ENCODE measurements at places on chromosomes 3 and 15.
A peak's percentile ranks its signal among the peaks of the same experiment; 100 is the strongest.

- DNase-seq = no peak
Measured at GRCh38 chr3:42703695-42704025, 1.1 kb upstream of the HHATL start.

DNA sequence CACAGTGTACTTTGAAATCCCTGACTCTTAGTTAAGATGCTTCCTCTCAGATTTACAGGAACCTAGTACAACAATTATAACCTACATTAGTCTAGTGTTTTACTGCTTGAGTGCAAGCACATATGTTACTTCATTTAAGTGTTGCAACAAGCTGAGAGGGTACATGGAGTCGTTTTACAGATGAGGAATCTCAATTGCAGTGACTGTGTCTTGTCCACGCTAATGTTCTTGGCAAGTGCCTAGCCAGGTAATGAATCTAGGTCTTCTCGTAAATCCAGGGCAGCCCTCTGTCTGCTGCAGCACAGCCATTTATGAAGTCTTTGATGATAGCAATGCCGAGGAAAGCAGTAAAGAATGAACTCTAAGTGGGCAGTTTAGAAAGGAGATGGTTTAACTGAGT lies 384.4 kb upstream of the ARPP21 start:
- DNase-seq = no peak

GRCh38 chr3:120039642-120040610 lies 54.3 kb downstream of the GSK3B start:
- no peak for DNase-seq

GRCh38 chr3:123139522-123139921 lies 62.2 kb upstream of the SEC22A start:
- no peak for DNase-seq

DNA sequence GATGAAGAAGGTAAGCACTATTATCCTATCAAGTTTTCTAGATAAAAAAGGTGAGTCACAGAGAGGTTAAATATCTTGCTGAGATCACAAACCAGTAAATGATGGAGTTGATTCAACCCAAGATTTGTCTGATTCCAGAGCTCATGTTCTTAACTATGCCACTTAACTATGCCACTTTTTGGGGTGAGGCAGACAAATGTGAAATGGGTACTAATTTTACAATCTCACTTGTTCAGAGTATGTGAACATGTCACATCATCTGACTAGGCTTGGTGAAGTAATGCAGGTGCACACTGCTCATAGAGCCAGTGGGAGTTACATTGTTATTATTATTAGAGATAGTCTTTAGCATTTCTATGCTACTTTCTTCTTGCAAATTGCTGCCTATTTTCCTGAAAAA lies 2.0 kb downstream of the DRD3 start:
- no peak for DNase-seq

DNA sequence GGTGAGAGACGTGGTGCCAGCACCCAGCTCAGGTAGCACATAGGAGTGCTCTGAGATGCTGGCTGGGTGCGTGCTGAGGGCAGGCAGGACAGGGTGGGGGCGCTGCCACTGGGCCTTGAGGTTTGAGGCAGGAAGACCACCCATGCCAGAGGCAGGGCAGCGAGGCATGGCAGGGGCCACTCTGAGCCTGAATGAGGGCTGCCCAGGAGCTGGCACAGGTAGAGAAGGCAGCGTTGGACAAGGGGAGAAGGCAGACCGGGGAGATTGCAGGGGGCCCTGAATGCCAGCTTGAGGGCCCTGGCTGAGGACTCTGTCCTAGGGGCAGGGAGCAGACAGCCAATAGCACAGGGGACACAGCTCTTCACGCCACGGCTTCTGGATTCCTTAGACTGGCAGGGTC lies 50.2 kb downstream of the ADAMTS7 start:
- DNase-seq = no peak

DNA sequence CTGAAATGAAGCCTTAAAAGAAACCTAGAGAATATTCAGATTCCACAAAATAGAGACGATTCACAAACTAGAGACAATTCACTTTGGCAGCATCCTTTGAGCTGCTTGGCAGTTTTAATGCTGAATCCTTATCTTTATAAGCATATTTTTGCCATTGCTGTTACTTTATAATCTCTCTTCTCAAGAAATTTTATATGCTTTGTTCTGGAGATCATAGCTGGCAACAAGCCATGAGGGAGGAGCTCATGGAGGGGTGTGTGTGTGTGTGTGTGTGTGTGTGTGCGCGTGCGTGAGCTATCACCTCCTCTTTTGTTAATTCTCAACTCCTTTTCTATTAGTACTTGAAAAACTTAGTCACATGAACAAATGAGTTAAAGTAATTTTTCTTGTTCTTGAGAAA lies 495.0 kb upstream of the RGMA start:
- DNase-seq = no peak

GRCh38 chr15:38190501-38190900 lies 62.1 kb upstream of the SPRED1 start:
- no peak for DNase-seq

- peak; percentile 61 for DNase-seq
Measured at GRCh38 chr15:56919031-56919608, 676 bp downstream of the TCF12 start.

DNA sequence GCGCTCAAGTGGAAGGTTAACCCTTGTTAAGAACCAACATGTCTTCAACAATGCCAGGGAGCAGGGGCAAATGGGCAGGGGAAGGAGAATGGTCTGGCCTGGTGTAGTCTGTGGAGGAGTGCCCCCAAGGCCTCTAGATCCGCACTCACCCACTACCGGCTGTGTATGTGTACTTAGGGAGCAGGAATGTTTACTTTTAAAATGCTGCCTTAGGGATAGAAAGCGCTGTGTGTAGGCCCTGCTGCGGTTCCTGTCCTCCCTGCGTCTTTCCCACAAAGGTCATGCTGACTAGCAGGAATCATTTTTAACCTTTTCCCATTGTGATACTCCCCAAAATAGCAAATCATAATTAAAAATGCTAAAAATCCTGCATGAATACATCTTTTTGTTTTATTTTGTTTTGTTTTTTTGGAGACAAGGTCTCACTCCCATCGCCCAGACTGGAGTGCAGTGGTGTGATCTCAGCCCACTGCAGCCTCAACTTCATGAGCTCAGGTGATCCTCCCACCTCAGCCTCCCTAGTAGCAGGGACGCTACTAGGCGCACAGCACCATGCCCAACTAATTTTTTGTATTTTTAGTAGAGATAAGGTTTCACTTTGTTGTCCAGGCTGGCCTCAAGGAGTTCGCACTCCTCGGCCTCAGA lies 35.9 kb upstream of the CEMIP start:
- no peak for DNase-seq

- no peak for DNase-seq
Measured at GRCh38 chr3:7573330-7573729, 712.4 kb downstream of the GRM7 start.

DNA sequence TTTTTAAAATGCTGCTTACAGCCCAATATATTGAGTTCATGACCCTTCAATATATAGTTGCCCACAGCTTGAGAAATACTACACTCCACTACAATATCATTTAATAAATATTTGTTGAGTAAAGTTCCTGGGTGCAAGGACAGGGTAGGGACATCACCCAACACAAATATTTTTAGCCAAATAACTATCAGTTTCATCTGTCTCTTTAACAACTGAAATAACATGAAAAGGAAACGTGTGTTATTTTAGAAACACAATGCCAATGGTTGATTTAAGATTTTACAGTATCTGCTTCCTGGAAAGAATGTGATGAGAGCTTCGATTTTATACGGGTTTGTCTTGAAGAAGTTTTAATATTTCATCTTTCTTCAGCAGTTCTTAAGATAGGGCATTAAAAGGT lies 67.7 kb upstream of the CDV3 start:
- no peak for DNase-seq

DNA sequence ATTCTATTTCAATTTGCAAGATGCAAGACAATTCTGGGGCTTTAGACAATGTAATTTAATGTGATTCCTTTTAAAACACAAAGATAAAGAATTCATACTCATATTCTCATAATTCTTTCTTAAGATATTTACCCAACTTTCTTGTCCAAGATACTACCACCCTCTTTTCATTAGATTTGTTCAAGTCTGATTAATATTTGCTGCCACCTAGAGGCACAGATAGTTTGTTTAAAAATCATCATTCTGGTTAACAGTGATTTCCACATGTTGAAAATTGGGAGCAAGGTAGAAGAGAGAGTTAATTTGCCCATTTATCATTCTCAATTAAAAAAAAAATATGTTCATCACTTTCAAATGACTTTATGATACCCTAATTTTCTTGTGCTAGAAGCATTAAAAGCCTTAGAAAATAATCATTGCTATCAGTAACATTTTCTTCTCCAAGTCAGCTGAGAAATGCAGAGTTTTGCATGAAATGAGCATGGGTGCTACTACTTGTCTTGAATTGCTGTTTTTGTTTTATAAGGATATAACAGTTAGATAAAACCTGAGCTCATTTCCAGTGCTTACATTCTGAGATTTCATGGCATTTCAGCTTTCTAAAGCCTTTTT lies 11.6 kb downstream of the TAMM41 start:
- DNase-seq = no peak

GRCh38 chr3:27715863-27716262 lies 6.3 kb downstream of the EOMES start:
- no peak for DNase-seq

DNA sequence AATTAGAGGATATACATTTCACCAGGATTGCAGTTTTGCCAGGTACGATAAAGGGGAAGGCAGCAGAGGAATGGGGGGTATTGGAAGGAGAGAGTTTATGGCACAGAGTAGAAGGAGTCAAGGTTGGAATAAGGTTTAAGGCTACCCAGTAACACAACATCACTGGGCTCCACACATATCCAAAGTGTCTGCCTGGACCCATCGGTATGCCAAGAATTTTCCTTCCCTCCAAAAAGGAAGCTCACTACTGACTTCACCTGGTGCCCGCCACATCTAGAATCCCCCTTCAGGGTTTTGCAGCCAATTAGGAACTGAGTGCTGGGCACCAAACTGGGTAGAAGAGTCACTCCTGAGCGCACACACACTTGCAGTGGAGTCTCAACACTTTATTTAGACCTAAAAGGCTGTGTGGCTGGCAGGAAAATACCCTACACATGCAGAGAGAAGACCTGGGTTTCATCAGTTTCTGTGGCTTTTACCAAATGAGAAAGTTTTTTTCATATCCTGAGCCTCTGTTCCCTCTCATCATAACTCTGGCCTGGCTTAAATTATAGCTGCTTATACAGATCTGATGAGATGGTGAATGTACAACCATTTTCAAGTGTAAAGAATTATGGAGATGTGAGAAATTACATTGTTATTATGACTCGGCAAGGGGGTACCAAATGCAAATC lies 190.8 kb upstream of the LPP start:
- DNase-seq = no peak

DNA sequence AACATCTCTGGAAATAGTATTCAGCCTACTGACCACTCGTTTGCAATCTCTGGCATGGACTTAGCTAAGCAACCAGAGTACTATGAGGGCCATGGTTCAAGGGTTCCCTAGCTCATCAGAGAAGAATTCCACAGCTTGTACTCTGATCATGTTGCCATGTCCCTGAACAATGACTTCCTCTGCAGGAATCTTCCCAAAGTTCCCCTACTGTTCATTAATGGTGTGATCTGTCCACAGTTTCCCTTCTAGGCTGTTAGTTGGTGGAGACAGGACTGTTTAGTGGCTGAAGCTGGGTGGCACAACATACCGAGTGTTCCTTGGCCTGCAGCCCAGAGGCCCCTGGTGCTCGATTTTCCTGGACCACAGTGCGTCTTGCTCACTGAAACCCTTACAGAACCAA lies 44.4 kb upstream of the GALNT15 start:
- DNase-seq = no peak

DNA sequence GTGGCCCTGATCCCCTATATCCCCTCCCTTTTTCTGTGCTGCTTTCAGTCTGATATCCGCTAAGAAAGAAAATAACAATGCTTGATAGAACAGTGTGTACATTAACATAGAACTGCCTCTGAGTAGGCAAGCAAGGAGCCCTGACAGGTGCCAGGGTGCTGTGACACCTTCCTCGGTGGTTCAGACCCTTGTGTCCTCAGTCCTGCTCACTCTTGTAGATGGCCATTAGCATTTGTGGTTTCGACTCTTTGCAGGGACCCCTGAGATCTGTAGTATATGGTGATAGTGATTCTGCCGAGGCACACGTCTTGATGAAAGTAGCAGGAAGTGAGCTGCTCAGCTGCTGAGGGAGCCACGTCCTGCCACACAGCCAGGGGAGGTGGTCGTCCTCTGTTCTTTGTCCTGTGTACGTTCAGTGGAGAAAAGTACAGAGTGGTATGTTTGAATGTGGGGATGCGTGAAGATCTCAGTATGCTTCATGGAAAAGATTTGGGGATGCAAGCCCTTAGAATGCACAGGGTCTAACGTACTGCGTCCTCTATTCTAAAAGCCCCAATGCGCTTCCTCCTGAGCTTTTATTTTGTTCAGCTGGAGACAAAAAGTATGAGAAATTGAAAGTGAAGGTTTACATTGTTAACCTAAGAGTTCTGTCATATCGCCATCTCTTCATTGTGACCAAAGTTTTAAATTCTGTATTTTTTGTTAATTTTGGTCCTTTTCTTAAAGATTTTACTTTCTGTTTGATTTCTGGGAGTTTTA lies 35.4 kb downstream of the PXYLP1 start:
- peak; percentile 30 for DNase-seq

GRCh38 chr15:70517194-70517590 lies 246.2 kb downstream of the UACA start:
- DNase-seq = no peak

DNA sequence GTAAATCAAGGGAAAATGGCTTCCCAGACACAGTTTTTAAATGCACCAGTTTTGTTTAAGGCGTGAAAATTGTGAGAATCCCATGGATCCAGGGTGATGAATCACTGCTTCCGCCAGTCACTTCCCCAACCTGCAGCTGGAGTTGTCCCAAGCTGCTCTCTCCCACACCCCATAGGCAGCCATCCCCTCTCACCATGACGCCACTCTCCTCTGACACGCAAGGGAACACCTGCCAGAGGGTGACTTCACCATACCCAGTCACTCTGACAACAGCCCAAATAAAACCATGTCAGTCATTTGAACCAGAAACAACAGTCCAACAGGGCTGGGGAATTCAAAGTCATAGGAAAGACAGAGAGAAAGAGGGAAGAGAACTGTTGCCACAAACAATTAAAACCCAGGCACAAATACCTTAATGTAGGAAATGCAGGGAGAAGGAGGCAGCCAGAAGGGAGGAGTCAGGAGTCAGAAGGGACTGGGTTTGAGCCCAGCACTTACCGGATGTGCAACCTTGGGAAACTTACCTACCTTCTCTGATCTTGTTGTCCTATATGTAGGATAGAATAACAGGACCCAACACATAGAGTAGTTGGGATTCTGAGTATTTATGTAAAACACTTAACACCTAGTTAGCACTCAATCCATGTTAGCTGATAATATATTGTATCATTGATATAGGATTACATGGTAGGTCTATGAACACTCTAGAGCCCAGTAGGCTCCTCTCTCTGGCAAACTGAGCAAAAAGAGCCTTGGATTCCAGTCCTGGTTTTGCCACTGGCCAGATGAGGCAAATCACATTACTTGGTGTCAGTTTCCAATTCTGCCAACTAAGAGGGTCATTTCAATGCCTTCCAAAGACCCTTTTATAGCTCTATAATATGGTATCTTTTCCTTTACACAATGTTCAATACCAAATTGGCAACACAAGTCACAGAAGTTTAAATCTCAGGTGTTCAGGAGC lies 326.3 kb upstream of the ICE2 start:
- no peak for DNase-seq

- no peak for DNase-seq
Measured at GRCh38 chr3:150421799-150422548, 13.9 kb downstream of the TSC22D2 start.
